ENCODE measurements at places on chromosomes 16 and 17. TPM values are rescaled to one million over a fixed set of nuclear protein-coding genes. Genes with fewer than 3 reads are reported as not detected.

- no peak for DNase-seq
Observed at GRCh38 chr16:72125635-72126428, 32.2 kb downstream of the DHX38 start.

GRCh38 chr17:2691965-2692780, 19.4 kb downstream of the CLUH start:
- DNase-seq: no peak

DNA sequence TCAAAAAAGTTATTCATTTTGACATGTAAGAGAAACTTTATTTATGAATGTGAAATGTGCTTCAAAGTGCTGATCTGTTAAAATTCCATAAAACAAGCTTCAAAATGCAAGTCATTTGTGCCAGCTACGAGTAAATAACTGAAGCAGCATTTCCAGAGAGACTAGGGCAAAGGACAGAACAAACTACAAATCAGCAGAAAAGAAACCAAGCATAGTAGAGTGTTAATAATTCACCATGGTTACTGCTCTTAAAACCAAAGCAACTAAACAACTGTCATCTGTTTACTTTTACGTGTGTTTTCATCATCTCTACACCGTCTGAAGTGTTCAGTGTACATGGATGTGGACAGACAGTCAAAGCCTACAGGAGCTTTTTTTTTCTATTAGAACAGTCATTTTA, 1.6 kb upstream of the ASPA start:
- DNase-seq: no peak

DNA sequence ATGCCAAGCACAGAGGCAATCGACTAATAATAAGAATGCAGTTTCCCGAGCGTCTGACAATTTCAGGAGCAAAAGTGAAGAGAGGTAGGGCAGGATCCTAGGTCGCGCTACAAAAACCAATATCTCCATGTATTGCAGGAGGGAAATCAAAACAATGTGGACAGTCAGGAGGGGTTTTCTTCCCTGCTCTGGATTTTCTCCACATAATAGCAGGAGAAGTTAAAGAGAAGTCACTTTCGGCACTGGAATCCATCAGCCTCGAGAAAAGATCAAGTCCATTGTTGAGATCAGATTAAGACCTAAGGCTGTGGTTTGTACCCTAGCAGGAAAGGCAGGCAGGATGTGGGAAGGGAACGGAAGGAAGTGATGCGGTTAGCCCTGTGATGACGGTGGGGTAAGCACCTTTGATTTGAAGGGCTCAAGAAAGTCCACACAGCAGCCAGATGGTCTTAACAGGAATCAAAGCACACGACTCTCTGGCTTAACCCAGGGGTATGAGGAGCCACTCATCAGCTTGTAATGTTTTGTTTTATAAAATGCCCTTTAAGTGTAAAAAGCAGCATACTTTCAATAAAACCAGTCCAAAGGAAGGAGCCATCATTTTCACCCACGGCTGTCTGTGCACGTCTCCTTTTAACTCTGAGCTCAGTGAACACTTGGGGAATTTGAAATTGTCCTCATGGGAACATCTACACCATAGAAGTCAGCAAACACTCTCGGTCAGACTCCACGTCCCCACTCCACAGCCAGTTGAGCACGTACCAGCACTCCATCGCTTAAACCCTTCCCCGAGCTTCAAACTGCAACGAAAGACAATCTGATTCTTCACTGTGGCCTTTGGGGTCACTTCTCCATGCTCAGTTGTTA, 15.8 kb upstream of the AKTIP start:
- peak; percentile 99 for DNase-seq

DNA sequence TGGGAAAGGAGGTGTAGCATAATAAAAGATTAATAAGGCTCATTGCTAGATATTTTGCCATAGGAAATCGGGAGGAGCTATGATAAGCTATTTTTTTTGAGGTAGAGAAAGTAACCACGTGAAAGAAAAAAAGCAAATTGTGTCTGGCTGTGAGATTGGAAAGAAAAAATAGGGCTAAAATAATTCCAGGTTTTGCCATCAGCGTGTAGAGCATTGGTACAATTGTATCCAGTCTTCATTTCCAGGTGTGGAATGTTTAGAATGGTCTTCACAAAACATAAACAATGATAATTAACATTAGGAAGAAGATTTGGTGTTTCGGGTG, 1.1 kb downstream of the TANC2 start:
- DNase-seq: no peak

DNA sequence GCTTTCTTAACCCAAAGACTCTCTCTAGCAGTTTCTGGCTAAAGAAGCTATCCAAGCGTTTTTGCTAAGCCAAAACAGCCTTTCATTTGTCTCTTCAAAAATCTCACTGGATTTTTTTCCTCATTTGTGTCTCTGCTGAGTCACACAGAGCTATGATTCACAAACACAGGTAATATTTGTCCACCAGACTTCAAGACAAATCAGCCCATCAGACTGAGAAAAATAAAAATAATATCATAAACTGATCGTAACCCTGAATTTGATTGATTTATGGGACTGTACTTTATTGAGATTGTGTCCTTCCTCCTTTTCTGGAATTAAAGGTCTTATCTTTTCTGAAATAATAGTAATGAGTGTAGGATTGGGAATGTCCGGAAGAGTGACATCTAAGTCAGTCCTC, 25.8 kb downstream of the TRIM16 start:
- DNase-seq: no peak

DNA sequence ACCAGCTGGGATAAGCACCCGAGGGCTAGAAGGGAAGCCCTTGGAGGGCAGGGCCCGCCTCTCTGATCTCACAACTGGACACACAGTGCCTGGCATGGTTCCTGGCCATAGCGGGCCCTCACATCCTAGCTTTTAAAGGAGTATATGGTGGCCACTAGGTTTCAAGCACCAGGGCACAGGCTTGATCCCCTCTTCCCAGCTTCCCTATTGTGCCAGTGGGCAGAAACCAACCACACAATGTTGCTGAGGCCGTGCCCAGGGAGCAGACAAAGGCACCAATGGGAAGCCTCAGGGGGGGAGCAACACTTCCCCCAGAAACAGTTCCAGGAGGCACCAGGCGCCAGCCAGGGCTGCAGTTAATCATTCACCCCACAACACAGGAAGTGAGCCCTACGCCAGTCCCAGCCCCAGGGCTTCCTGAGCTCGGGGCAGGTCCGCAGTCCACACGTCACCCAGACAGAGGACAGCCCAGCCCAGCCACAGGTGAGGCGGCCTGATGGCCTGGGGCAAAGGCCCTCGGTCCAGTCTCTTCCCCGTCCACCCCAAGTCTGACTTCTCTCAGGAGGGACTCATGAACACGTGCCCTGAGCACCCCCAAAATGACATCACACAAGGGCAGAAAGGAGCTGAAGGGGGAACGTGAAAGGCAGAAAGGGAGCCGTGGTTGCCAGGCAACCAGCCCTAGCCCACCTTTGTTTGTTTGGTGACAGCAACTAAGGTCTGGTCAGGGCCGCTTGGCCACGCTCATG, 12.8 kb downstream of the SMIM5 start:
- peak; percentile 84 for DNase-seq

DNA sequence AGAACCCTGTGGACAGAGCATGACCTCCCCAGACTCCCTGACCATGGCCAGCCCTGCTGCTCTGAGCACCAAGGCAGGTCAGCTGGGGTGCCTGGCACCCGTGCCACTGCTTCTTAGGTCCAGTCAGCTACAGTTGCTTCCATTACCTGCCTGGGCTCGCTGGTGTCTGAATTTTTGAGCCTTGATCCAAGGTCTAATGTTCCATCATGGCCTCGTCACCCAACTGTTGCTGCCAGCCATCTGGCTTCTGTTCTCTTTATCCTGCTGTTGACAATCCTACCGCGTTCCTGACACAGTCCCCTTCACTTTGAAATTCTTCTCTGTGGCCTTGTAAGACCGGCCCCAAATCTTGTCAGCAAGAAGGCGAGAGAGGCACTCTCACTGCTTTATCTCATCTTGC, 16.7 kb downstream of the GLYR1 start:
- DNase-seq: no peak

DNA sequence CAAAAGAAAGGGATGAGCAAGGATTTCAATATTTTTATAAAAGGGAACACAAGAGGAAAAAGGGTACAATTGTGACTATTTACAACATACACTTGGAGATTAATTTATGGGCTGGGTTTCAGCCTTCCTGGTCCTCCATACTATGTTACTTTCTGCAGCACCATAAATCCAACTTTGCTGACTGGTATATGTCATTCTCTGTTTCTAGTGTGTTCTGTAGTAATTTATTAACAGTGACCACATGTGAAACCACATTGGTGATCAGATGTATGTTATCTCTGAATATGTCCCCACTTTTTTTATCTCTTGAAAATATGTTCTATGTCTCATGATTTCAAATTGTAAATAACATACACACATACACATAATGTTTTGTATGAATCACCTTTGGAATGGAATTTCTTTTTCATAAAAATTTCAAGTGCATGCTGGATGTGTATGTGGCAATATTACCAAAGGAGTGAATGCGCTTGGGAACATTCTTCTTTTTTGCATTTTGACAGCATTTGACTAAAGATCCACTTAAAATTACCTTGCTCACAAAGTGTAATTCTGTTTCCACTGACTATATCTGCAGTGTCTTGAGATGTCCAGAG, 2.9 kb upstream of the LYRM9 start:
- DNase-seq: no peak

DNA sequence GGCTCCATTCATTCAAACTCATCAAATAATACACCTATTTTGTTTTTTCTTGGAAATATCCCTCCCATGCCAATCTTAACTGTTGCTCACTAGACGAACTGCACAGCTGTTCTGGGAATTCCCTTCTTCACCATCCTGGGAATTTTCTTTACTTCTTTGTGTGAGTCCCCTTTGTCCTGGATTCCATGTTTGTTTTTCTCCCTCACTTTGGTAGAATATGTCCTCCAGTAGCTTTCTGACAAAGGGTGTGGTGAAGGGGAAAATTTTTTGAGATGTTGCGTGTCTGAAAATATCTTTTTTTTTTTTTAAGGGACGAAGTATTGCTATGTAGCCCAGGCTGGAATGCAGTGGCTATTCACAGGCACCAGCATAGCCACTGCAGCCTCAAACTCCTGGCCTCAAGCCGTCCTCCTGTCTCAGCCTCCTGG, 17.2 kb upstream of the UTP6 start:
- no peak for DNase-seq

- DNase-seq: no peak
Observed at GRCh38 chr17:61488878-61489718, 36.9 kb downstream of the TBX4 start.

GRCh38 chr17:47611372-47612350, 38.1 kb upstream of the KPNB1 start:
- no peak for DNase-seq

DNA sequence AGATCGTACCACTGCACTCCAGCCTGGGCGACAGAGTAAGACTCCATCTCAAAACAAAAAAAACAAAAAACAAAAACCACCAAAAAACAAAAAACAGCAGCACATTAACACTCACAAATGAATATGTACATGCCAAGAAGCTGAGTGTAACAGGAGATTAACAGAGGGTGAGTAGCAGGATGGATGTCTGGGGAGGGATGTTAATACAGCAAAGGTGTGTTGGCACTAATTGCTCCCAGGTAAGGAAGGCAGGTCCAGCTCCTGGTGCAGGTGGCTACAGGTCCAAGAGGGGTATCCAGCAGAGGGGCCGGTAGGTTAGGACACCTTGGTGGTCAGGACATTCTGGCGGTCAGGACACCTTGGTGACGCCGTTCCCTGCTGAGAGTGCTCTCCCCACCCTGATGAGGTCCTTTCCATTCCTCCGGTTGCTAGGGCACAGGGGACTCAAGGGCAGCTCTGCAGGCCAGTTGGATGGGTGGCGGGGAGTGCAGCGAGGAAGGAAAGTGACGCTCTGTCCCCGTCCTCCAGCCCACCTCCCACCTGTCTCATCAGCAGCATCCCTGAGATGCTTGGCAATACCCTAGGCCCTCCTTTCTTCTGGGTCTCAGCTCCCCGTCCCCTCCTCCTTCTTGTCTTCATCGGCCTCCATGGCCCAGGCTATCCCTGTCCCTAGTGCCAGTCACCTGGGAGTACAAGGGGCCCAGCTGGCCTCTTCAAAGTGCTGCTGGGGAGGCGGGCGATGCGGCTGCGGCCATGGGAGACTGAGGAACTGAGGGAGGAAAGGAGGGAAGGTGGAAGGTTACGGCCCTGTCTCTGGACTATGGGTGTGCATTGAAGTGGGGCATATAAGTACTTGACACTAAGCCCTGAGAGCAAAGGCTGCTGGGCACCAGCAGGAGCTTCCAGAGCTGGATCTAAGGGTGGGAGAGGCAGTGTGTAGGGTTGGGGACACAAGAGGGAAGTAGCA, 10.7 kb upstream of the GFAP start:
- DNase-seq: no peak

DNA sequence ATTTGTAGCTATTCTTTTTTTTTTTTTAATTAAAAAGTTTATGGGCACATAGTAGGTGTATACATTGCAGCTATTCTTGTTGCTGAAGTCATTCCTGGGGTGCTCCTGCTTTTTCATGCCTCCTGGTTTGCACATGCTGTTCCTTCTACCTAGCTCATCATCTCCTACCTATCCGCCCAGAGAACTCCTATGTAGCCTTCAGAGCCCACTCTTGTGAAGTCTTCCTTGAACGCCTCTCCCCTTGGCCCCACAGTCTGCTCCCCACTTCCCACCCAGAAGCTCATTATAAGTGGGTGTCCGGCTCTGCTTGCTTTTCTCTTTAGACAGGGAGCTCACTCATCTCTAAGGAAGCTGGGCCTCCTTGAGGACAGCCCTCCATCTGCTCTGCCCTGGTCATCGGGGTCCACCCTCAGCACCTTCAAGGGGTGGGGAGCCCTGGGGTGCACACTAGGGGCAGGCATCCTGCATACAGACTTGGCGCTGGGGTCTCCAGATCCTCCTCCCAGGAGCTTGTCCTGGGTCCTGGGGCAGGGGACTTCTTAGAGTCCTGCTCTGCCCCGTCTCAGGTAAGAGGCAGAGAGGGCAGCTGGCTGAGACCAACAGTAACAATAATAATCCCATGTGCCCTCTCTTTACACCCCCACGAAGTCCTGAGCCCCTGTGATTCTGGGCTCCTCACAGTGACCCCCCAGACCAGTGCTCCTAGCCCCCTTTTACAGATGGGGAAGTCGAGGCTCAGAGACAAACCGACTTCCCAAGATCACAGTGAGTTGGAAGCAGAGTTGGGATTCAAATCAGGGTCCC, 3.5 kb upstream of the B9D1 start:
- no peak for DNase-seq

The HOXB6 gene
- 11.9 TPM for total RNA-seq

The KRT17 gene
- 2.0 TPM for total RNA-seq

The TNFRSF12A gene
- total RNA-seq: 45.4 TPM

The SNX20 gene
- total RNA-seq: 0.70 TPM

The TRIM16 gene
- 84.9 TPM for total RNA-seq

The SLC16A11 gene
- 1.1 TPM for total RNA-seq

The CCL3 gene
- total RNA-seq: not detected

Data from dermis blood vessel endothelial cell (primary cell).